ENCODE measurements at places on chromosomes 16 and 17.

DNA sequence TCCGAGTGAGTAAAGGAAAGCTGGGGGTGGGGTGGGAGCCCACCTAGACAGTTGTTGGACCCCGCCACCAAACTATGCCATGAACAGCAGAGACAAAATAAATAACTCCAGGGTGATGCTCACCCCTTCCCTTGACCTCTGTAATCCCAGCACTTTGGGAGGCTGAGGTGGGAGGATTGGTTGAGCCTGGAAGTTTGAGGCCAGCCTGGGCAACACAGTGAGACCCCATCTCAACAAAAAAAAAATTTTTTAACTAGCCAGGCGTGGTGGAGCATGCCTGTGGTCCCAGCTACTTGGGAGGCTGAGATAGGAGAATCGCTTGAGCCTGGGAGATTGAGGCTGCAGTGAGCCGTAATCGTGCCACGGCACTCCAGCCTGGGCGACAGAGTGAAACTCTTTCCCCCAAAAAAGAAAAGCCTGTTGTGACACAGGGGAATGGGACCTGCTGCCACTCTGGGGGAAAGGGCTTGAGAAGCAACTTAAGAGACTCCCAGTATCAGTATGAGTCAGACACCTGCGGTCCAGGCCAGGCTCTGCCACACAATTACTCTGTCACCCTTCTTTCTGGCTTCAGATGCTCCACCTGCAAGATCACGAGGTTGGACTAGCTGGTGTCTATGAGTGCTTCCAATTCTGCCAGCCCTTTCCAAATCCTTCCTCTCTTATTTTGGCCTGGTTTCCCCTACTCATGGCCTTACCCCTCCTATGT is 5.0 kb downstream of the SGCA start:
- no peak for DNase-seq

DNA sequence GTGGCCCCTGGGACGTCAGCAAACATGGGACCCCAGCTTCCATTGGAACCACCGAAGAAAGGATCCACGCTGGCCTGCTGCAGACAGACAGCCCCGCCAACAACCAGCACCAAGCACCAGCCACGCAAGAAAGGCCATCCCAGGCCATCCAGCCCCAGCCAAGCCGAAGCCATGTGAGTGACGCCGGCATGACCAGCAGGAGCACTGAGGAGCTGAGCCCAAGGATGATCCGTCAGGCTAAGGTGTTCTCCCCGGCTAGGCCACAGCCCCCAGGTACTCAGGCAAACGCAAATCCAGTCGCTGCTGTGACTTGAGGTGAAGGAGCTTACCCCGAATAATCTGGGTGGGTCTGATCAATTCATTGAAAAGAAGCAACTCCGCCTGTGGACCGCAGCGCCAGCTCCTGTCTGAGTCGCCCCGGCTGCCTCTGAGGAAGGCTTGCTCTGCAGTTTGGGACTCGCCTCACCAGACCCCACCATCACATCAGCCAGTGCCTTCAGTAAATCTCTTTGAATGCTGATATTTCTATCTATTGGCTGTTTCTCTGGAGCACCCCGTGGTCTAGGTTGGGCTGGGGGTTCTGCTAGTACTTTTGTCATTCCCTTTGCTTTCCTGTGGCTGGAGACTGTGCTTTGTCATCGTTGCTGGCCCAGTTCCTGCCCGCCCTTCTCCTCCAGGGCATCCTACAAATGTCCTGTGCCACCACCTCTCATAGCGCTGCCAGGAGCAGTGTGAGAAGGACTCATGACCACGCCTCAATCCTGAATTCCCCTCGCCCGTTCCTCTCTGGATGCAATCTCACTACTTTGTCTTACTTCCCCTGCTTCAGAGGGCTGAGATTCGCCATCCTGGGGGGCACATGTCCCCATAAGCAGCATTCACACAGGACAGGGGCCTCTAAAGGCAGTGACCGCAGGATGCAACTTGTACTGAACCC is 8.1 kb upstream of the CBX2 start:
- DNase-seq, result no peak

DNA sequence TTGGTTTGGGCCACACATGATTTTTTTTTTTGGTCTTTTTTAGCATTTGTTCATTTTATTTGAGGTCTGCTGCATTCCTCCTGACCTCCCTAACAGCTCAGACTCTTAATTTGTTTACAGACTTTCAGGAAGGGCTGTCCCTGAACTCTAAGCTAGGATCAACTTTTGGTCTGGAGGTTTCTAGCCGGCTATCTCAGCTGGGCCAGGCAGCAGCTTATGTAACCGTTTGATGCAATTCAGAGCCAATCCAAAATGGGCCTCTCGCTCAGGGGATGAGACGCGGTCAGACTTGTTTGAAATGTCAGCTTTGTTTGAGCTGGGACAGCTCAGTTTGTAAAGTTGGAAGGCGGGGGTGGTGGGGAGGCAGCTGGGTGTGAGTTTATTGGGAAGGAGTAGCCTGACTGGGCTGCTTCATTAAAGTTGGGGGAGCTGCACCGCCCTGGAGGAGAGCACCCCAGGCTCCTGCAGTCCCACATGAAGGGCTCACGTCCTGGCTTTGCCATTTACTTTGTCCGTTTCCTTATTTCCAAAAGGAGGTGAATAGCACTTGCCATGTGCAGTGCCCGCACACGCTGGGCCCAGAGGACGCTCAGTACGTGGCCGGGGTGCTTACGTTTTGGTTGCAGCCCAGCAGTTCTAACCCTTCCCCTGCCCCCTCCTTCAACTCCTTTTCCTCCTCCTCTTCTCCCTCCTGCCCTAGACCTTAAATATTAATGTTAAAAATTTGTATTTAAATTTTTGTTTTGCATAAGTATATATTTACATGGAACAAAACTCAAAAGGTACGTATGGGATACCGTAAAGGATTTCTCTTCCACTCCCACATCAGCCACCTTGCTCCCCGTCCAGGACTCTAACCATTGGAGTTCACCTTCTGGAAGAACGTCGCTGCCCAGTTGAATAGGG is 121.2 kb downstream of the SNX29 start:
- DNase-seq, result no peak

GRCh38 chr17:50196826-50197225 is 4.6 kb downstream of the COL1A1 start:
- DNase-seq, result no peak

DNA sequence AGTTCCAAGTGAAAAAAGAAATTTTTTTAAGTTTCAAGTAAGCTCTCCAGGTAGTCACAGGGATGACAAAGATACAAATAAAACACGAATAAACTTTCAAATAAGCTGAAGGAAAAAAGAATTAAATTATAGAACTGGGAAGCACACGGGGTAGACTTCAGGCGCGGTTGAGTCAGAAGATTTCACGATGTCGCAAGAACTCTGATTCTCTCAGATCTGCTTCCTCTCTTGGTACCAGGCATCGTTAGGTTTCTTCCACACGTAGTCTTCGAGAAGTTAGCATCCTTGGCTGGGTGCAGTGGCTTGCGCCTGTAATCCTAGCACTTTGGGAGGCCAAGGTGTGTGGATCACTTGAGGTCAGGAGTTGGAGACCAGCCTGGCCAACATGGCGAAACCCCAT is 784.1 kb upstream of the RBFOX1 start:
- no peak for DNase-seq

All from iPS-NIHi11 (cell line).